ENCODE measurements at places on chromosomes 4 and X.

- no peak for DNase-seq
Observed at GRCh38 chr4:143406523-143406922, 69.8 kb downstream of the GAB1 start.

DNA sequence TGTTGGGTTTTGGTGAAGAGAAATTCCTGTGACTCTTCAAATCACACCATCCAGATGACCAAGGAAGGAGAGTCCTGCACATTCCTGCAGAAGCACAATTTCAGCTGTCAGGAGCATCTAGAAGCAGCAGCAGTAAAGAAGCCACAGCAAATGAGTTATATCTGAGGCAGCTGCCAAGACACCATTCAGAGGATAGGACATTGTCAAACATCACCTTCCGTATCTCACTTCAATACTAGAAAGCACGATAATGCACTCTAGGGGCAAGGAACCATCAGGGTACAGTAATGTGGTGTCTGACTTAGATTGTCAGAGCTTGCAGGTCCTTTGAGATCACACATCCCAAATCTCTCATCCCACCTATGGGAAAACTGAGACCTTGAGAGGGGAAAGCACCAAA is 134.5 kb downstream of the COL4A6 start:
- no peak for DNase-seq

DNA sequence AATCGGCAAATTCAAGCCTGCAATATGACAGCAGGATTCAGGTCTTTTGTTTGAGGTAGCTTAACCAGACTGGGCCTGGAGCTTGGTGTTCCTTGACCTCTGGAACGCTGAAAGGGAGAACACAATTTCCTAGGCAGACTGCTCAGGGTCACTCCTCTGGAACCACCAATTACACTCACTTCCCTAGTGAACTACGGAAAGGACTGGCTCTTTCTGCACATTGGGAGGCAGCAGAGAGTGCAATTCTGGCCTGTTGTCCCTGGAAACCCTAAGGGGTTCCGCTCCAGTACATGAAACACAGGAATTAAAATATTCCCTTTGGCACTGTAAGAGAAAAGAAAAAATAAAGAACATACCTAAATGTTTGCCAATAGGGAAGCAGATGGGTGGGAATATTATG is 58.6 kb downstream of the GPC3 start:
- DNase-seq: peak; percentile 0

DNA sequence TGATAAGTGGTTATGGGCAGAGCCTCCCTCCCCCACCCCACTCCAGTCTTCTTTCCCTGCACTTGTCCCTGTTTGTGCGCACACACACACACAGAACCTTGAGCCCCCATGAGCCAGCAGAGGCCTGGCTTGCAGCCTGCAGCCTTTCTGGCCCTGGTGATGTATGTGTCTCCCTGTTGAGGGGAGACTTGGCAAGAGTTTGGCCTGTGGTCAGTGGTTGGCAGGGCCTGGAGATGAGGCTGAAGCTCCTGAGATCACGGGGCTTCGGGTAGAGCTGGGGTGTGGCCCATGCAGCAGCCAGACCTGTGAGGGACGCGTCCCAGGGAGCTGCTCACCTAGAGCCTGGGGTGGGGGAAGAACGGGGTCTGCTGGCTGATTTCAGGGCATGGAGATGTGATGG is 2.3 kb downstream of the GPR173 start:
- DNase-seq: no peak

DNA sequence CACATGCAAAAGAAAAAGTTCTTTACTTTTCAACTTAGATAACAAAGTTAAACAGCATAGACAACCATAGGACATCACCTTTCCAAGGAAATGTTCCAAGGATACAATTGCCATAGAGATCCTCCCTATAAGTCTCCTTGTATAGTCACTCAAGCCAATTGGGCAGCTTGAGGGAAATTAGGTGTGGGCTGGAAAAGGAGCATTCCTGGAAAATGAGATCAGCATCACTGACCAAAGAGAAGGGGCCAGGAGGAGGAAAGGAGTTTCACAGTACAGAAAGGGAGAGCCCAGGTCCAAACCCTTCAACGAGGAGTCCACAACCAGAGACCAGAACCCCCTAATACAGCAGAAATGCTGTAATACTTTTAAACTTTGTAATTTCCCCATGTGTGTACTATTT is 91.5 kb upstream of the PPARGC1A start:
- DNase-seq: peak; percentile 56

DNA sequence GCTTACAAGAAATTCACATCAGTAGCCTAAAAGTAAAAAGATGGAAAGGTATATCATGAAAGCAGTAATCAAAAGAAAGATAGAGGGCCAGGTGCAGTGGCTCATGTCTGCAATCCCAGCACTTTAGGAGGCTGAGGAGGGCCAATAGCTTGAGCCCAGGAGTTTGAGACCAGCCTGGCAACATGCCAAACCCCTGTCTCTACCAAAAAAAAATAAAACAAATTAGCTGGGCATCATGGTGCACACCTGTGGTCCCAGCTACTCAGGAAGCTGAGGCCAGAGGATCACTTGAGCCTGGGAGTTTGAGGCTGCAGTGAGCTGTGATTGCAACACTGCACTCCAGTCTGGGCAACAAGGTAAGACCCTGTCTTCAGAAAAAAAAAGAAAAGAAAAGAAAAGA is 55.5 kb downstream of the GSPT2 start:
- DNase-seq: no peak

DNA sequence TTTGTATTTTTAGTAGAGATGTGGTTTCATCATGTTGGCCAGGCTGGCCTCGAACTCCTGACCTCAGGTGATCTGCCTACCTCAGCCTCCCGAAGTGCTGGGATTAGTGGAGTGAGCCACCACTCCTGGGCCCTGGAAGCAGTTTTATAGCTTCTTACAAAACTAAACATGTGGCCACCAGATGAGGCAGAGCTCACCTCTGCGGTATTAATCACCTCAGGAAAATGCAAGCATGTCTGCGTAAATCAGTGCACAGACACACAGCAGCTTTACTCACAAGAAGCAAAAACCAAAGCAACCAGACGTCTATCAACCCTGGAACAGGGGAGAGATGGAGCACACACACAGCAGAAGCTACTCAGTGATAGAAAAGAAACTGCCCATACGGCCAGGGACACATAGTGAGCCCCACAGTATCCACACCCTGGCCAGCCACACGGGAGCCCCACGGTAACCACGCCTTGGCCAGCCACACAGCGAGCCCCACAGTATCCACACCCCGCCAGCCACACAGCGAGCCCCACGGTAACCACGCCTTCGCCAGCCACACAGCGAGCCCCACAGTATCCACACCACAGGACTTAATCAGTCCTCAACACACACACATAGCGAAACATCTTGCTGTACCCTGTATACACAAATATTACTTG is 30.2 kb downstream of the PPP2R3B start:
- DNase-seq: peak; percentile 14

DNA sequence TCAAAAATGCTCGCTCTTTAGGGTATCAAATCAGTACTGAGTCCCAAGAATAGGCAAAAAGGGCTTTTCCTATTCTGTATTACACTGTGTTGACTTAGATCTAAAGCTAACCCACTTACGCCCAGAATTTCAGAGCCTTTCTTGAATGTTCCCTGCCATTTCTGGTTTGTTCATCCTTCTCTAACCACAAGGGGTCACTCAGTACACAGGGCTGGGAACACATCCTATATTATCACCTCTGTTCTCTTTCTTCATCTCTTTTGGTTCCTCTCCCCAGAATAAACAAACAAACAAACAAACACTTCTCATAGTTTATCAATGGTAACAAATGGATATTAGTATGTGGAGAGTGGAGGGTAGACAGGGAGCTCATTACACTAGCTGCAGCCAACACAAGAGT is 25.5 kb upstream of the MORC4 start:
- peak; percentile 1 for DNase-seq

All from HT1080 (cell line).